ENCODE measurements at places on chromosomes 11 and 22.

- DNase-seq: no peak
Measured at GRCh38 chr11:110587972-110588371, 124.3 kb downstream of the ARHGAP20 start.

DNA sequence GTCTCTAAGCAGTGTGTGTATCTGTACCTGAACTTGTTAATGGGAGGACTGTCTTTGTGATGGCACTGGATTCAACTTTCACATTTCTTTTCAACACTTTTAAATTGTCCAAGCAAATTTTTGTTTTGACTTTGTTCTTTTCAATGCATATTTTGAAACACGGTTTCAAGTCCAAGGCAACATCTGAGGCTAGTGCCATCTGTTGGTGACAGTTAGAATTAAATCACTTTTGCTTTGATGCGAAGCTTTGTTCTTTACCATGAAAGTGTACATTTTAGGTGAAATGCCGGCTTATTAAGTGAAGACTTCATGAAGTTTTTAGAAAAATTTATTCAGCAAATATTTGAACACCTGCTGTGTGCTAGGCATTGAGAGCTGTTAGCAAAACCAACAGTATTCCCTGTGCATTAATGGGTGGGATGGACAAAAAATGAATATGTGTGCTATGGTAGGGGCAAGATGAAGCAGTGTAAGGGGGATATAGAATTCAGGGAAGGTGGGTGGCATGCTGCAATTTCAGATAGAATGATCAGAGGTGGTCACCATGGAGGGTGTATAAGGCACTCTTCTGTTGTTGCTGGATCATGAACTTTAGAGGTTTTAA, 70.2 kb downstream of the DDX10 start:
- DNase-seq: no peak

GRCh38 chr11:89203814-89204213, 26.1 kb downstream of the TYR start:
- DNase-seq: no peak

DNA sequence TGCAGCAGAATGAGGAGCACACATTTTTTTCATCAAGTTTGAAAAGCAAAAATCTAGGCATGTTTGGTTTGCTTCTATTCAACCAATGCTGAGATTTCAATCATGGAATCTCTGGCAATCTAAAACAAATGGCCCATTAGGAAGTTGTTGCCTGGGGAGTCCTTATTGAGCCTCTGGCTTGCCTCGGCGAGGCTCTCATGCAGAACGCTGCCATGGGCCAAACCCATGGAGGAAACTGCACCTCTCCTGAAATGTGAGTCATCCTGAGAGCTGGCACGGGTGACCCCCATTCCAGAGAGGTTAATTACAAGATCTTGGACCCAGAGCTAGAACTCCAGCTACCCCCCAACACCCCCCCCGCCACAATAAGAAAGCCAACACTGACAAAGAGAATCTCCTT, 80.7 kb downstream of the MN1 start:
- DNase-seq: no peak

DNA sequence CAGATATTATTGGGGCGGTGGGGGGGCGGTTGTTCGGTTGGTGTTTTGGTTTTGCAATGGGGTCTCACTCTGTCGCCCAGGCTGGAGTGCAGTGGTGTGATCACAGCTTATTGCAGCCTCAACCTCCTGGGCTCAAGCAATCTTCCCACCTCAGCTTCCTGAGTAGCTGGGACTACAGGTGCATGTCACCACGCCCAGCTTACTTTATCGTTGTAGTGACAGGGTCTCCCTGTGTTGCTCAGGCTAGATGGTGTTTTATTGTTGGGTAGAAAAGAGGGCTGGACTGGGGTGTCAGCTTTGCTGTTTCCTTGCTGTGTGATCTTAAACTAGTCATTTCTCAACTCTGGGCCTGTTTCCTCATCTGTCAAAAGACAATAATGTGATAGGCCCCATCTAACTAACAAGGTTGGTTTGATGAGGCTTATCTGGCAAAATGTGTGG, 17.5 kb upstream of the MYH9 start:
- no peak for DNase-seq

- DNase-seq: no peak
Measured at GRCh38 chr11:14789879-14790484, 102.0 kb downstream of the CYP2R1 start.

DNA sequence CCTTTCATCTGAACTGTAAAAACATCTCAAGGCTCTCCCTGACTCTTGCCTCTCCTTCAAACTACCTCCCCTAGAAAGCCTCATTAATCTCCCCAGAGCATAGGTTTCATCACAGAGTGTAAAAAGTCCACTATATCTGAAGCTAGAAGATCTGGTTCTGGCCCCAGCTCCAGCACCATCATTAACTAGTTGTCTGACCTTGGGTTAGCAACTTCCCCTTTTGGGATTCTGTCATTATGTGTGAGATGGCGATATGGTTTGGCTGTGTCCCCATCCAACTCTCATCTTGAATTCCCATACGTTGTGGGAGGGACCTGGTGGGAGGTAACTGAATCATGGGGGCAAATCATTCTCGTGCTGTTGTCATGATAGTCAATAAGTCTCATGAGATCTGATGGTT, 97.3 kb downstream of the KCNC1 start:
- DNase-seq: no peak

- DNase-seq: no peak
Measured at GRCh38 chr22:30185129-30185528, 61.4 kb downstream of the LIF start.

DNA sequence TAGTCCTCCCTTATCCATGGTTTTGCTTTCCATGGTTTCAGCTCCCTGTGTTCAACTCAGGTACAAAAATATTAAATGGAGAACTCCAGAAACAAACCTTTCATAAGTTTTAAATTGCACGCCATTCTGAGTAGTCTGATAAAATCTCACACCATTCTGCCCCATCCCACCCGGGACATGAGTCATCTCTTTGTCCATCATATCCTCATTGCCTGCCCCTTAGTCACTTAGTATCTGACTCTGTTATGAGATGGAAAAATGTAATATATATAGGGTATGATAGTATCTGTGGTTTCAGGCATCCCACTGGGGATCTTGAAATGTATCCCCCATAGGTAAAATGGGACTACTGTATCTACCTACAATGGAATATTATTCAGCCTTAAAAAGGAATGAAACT, 35.5 kb upstream of the FGF3 start:
- no peak for DNase-seq
